Activated effector memory CD4-positive, alpha-beta T cell treated with anti-CD3 and anti-CD28 coated beads, Interleukin-2, amount 50 U/mL, for 16 hours (primary cell): ENCODE measurements at places on chromosomes 4 and X.

GRCh38 chr4:71184195-71184781 lies 154.5 kb upstream of the SLC4A4 start:
- no peak for DNase-seq

- DNase-seq: no peak
Measured at GRCh38 chrX:41389311-41389888, 55.4 kb downstream of the DDX3X start.

- DNase-seq: no peak
Measured at GRCh38 chr4:178090640-178091411, 648.6 kb upstream of the AGA start.

DNA sequence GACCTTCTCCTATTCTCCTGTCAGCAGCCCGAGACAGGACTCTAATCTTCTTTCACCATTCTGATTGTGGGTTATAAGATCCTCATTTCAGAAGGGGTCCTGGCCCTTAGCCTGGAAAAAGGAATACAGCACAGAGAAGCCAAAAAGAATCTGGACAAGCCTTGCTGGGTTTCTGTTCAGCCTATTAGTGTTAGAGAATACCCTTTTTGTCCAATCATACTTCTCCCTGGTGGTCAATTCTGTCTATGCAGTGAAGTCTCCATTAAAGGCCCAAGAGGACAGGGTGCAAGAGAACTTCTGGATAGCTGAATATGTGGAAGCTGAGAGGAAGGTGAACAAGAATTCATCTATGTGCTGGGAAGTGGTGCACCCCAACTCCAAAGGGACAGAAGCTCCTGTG lies 105.7 kb upstream of the AGA start:
- DNase-seq: no peak

- no peak for DNase-seq
Measured at GRCh38 chr4:152064753-152065152, 303.9 kb upstream of the GATB start.

GRCh38 chr4:7217474-7218321 lies 25.4 kb downstream of the SORCS2 start:
- no peak for DNase-seq

- DNase-seq: no peak
Measured at GRCh38 chrX:75151827-75152592, 4.1 kb downstream of the ABCB7 start.

GRCh38 chr4:156929386-156930105 lies 42.1 kb downstream of the PDGFC start:
- DNase-seq: no peak

GRCh38 chr4:88315460-88316017 lies 31.2 kb upstream of the PPM1K start:
- no peak for DNase-seq

DNA sequence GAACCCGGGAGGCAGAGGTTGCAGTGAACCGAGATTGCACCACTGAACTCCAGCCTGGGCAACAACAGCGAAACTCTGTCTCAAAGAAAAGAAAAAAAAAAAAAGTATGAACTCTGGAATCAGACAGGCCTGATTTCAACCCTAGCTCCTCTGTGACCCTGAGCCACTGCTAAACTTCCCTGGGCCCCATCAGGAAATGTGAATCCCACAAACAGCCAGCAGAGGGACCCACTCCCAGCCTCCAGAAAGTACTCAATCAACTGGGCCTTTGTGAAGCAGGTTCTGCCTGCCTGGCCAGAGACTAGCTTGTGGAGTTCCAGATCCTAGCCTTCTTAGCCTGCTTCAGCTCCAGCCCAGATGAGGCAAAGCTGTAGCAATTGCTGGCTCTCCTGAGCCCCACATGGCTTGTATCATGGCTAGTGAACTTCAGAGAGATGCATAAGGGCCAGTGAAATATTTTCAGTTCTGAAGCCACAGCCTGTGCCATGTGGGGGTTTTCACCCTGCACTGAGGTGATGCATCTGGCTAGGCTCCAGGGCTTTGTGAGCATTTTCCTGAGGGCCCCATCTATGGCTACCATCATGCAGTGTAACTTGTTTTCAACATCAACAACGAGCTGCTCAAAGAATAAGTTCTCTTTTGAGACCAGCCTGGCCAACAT lies 7.2 kb upstream of the IDS start:
- peak; percentile 82 for DNase-seq

DNA sequence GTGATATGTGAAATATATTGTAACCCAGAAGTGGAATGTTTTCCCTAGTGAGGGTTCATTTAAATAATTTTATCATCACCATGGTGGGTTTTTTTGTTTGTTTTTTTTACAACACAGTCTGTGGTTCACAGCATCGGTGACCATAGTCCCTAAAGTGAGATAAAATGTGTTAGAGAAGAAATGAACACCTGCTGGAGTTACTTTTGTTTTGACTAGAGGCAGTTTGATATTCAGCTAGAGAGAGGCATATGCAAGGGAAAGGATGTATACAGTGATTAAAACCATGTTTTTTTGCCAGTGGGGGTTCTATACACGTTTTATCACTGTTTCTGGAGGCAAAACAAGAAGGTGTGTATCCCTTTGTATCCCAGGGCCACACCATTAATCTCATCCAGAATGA lies 541.5 kb downstream of the PCDH7 start:
- no peak for DNase-seq

- DNase-seq: no peak
Measured at GRCh38 chrX:3286196-3286945, 60.1 kb downstream of the MXRA5 start.

DNA sequence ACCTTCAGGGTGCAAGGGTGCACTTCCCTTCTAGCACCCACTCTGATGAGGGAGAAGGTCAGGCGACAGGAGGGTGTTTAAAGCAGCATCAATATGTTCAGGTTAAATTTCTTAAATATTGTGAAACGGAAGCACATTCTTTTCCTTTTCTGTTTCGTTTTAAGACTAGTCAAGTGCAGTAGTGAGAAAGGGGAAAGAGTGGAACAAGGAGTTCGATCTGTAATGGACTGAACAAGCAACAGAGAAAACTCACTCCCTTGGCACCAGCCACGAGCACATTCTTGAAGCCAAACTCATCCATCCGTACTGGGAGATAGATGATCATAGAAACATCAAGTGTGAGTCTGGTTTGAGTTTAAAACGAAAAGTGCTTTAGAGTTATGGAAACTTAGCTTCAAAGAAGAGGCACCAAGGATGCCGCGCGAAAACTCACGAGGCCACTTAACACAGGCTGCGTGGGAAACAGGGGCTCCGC lies 815 bp downstream of the FAM53A start:
- no peak for DNase-seq

GRCh38 chr4:186078981-186079638 lies 10.2 kb downstream of the TLR3 start:
- no peak for DNase-seq

DNA sequence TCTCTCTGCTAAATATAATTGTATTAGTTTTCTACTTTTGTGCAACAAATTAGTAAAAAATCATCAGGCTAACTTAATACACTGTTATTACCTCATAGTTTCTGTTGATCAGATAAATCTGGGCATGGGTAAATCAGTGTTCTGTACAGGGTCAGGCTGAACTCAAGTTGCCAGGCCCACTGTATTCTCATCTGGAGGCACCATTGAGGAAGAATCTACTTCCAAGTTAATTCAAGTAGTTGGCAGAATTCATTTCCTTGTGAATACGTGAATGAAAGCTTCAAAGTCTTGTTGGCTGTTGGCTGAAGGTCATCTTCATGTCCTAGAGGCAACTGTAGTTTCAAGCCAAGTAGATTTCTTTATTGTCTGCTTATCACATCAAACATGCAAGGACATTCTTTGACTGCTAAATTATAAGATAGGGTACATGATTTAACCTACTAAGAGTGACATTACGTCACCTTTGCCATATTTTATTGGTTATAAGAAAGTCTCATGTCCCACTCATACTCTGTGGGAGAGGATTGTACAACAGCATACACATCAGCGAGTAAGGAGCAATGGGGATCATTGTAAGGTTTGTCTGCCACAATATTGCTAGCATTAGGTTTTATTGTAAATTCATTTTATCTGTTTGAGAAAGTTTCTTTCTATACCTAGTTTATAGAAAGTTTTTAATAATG lies 1219.0 kb downstream of the ARAP2 start:
- DNase-seq: no peak

- no peak for DNase-seq
Measured at GRCh38 chr4:95360256-95360903, 188.4 kb downstream of the UNC5C start.

DNA sequence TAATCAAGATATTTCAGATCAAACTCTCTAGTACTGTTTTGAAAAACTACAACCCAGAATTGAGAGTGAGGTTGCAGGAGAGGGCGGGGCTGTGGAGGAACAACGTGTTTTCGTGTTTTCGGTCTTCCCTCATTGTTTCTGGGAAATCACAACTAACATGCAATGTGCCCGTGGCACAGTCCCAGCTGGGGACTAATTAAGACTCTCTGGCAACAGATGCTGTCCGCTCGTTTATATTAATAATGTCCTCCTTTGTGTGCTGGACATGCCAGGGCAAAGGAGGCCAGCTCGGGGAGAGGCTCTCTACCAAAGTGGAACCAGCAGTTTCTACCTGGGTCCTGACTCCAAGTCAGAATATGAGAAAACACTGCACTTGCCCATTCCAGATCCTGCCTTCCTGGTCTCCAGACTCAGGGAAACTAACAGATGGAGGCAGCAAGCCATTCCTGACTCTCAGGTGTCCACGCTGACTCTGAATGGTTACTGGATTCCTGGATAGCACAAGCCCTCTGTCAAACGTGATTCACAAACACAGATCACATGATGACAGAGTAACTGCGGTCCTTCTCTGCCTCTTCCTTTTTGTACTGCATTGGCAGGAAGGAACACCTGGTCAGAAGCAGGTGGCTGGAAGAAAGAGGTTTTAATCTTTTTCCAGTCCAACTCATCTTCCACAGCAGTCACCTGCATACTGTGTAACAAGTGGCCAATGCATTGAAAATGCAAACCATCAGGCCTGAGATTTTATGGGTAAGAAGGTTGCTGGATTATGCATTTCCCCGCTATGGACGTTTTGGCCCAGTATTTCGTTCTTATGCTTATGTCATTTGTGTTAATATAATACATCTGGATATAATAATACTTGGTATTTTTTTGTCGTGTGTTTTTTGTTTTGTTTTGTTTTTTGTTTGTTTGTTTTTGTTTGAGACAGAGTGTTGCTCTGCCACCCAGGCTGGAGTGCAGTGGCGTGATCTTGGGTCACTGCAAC lies 65.0 kb downstream of the COQ2 start:
- DNase-seq: peak; percentile 86

DNA sequence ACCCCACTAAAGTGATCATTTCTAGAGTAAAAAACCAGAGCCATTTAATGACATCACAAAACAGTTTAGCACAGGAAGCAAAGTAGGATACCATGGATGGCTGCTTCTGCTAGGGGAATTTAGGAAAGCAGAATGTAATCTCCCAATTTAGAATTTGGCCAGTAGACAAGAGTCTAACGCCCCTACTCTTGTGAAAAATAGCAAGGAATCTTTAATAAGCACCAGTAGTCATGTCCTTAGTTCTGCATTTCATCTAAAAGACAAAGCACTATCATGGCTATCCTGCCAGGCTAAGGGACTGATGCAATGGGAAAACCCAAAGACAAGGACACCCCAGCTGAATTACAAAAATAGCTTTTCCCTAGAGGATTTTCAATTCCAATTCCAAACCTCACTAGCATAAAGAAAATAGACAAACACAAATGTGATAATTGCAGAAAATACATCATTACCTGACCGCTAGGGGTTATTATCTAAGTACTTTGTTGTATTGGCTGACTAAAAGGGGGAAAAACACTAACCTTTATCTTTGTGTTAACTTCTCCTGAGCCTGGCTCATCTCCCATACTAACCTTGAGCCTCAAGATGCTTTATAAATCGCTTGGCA lies 2.6 kb upstream of the AMMECR1 start:
- no peak for DNase-seq

GRCh38 chr4:110184140-110184790 lies 14.2 kb downstream of the ELOVL6 start:
- no peak for DNase-seq

- no peak for DNase-seq
Measured at GRCh38 chr4:123121241-123121907, 199.0 kb upstream of the NUDT6 start.

DNA sequence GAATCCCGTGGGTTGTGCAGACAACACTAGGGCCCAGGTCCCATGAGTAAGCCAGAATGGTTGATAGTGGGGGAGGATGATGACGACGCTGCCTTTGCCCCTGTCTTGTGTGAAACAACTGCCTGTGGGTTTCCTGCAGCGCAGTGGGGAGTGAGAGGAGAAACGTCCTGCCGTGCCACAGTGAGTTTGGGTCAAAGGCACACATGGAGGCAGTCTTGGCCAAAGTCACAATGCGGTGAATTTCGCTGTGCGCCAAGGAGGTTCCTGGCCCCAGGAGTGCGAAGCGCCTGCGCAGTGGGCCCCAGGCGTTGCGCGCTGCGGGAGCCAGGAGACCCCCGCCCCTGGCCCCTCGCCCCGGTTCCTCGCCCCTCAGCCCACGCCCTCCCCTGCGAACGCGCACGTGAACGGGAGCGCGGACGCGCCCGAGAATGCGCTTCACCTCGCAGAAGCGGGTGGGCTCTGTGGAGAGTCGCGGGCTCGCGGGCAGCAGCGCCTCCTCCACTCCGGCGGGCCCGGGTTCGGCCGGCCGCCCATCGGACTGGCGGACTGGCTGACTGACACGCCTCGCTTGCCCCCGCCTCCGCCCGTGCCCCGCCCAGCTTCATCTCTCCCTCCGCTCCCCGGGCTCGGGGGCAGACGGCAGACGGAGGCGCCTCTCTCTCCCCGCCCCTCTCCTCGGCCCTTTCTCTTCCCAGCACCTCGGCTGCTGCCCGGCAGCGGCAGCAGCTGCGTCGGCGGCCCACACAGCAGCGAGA lies at the start of gene NUDT10:
NUDT10 (plus strand) TSS at position 635 of the 755 bp plus-strand sequence. CDS start 144 bp downstream, outside the sequence.
- DNase-seq: peak; percentile 70

DNA sequence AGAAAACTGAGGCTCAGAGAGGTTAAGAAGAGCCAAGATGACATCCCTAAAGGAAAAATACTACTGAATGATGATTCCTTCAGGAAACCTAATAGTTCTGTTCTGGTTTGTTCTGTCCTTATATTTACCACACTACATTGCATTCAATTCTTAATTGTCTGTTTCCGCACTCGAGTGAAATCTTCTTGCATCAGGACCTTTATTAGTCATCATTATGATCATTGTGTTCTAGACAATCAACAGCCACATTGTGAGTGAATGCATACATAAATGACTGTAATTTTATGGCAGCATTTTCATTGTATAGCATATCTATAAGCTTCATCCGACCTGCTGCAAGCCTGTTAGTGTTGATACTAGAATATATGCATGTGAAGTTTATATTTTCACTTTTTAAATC lies 156.7 kb upstream of the FAM241A start:
- DNase-seq: no peak

DNA sequence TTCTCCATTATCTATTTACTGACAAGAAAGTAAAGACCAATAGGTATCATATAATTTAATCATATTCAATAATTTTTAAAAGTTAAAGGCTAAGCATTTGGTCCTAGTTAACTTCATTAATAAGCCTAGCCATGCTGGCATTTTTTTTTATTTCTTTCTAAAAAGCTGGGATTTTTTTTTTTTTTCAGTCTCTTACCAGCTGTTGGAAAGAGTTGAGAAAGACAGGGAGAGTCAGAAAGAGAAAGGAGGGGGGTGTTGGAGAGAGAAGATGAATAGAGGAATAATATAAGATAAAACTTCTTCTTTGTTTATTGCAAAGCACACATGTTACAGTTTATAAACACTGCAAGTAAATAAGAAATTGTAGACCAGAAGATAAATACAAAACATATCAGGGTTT lies 5.9 kb upstream of the NR3C2 start:
- no peak for DNase-seq

GRCh38 chr4:23161787-23162186 lies 469.1 kb downstream of the GBA3 start:
- DNase-seq: no peak
